Skeletal muscle cell (primary cell): ENCODE measurements at places on chromosomes 6 and 20.

GRCh38 chr6:160462116-160462515, 113.9 kb downstream of the SLC22A3 start:
- no peak for DNase-seq

- no peak for DNase-seq
These were observed 500 bp downstream of the LTV1 start for GRCh38 chr6:143843677-143843999.

DNA sequence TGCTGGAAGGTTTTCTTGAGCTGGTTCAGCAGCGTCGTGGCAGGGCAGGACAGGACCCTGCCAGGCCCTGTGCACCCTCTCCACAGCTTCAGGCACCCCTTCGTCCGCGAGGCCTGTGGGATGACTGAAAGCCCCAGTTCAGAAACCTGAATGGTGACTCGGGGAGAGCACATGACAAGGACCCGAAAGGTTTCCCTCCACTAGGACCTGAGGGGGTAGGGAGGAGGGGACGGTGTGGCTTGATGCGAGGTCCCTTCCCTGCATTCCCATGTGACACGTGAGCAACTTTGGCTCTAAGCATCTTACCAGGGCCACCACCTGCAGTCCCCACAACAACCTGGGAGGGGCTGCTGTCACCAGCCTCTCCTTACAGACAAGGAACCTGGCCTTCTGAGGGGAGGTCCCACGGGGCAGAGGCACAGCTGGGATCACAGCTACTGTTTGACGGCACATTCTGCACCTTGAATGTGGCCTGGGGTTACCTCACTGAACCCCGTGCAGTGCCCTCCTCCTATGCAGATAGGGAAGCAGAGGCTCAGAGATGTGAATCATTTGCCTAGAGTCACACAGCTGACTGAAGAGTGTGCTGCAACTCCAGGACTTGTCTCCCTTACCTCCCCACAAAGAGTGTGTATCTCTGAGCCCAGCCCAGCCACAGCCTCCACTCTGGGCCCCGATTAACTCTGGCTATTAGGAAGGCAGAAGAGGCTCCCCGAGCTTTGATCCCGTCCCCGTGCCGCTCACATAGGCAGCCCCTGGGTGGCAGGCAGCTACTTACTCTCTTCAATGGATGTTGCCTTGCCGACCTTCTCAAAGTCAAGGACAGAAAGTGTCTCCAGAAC, 84.6 kb downstream of the PTPN1 start:
- no peak for DNase-seq

GRCh38 chr20:62578294-62578897, 63.9 kb upstream of the SLCO4A1 start:
- no peak for DNase-seq

GRCh38 chr20:64254571-64255360, 782 bp upstream of the PCMTD2 start:
- no peak for DNase-seq

- no peak for DNase-seq
These were observed 1.3 kb downstream of the OVOL2 start for GRCh38 chr20:18056174-18057100.

GRCh38 chr6:130872250-130873095, 45.3 kb downstream of the SMLR1 start:
- no peak for DNase-seq

- no peak for DNase-seq
These were observed 311.9 kb upstream of the EPHA7 start for GRCh38 chr6:93731306-93731705.
